ENCODE measurements at places on chromosomes 7 and 10.

DNA sequence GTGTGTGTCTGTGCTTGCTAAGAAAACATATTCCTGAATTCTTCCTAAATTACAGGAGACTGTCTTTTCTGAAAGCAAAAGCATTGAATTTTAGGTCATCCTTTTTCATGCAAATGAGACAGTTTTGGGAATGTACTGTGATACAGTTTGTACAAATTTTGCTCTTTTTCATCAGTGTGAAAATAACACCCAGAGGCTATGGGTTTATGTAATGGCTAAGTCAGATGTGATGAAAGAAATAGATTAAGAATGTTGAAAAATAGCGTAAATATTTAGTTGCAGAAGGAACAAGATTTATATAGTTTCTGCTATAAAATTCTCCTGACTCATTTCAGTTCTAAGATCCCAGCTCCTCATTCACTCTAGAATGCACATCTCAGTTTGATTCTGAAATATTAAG lies 24.6 kb downstream of the POM121L12 start:
- DNase-seq: no peak

DNA sequence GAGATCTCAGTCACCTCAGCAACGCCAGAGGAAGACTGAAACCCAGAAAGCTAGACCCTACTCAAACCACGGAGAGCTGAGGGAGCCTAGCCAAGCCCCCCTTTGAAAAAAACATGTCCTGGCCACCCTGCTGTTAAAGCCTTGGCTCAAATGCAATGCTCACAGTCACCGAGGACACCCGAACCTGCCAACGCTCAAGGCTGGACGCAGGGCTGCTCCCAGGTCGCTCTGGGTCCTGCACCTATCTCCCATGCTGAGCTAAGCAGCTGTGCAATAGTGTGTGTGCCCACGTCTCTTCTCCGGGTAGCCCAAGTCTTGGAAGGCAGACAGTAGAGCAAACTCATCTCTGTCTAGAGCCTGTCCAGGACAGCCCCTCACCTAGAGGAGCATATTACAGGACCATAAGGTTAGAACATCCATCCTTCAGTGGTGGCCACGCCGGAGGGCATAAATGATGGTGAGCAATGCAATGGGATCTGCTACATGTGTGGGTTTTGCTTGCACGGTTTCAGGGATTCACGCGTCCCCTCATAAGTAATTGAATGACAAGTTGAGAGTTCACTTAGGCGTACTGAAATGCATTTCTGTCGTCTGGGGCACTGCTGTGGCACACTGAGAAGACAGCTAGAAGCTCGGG lies 94.2 kb upstream of the DDC start:
- DNase-seq: no peak

DNA sequence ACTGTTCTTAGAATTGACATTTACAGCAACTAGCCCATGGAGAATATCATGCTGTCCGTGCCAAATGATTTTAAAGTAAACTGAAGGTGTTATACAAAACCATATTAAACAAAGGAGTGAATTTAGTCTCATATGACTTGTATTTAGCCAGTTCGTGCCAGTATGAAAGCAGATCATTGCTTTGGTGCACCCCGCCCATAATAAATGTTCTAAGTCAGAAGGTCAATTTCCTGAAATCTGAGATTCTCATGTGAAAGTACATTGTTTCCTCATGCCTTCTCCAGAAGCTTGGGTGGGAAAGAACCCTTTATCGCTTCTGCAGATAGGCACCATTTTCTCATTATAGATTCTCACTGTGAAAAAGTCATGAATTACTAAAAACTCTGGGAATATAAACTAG lies 106.4 kb downstream of the CAMK1D start:
- no peak for DNase-seq

DNA sequence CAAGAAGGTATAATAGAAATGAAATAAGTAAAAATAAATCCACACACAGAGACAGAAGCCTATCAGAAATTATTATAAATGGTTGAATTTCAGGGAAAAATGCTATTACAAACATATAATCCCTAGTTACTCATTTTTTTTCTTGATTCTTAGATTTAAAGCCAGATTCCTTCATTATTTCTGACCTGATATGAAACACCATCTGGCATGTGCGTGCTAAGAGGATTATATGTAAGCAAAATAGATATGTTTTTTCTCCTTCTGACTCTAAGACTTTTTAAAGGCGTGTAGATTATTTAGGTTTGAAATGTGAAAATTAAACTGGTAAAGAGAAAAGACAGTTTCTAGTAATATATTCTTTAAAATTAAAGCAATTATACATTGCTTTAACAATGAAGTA lies 236.7 kb upstream of the ETV1 start:
- no peak for DNase-seq

GRCh38 chr7:5596046-5596895 lies 172.6 kb upstream of the TNRC18 start:
- DNase-seq: peak; percentile 83

GRCh38 chr7:56091591-56091990 lies 1.2 kb downstream of the PHKG1 start:
- no peak for DNase-seq

DNA sequence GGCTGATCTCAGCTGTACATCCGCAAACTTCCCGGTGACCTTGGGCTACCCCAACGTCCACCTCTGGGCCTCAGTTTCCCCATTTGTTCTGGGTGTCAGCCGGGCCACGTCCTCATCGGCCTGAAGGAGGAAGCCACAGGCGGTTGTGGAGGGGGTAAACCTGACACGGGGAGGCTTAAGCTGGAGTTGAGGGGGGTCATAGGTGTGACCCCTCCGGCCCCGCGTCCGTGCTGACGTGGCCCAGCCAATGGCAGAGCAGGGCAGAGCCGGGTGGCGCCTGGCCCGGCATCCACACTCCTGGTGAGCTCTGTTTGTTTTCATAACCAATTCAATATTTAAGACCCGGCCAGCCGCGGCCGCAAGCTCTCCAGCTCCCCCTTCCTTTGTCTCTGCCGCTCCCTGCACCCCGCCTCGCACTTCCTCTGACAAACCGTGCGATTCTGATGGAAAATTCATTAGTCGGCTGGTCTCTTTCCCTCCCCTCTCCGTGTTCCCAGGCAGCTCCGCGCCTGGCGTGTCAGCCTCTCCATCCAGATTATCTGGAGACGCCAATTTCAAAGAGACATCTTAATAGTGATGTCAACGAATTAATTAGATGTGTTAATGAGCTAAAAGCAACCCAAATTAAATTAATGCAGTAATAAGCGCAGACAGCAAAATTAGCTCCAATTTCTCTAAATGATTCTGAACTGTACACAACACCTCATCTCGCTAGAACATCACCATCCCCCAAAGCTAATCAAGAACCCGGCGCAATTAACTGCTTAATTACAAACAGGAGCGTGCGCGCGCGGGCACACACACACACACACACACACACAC lies 55.4 kb downstream of the MICALL2 start:
- peak; percentile 8 for DNase-seq
